ENCODE measurements at places on chromosomes 3 and 15. TPM values are rescaled to one million over a fixed set of nuclear protein-coding genes. Genes with fewer than 3 reads are reported as not detected.
A peak's percentile ranks its signal among the peaks of the same experiment; 100 is the strongest.

GRCh38 chr3:10498271-10498670 is 7.1 kb downstream of the ATP2B2 start:
- DNase-seq = no peak

- no peak for DNase-seq
Observed at GRCh38 chr15:44264148-44264547, 24.4 kb upstream of the GOLM2 start.

DNA sequence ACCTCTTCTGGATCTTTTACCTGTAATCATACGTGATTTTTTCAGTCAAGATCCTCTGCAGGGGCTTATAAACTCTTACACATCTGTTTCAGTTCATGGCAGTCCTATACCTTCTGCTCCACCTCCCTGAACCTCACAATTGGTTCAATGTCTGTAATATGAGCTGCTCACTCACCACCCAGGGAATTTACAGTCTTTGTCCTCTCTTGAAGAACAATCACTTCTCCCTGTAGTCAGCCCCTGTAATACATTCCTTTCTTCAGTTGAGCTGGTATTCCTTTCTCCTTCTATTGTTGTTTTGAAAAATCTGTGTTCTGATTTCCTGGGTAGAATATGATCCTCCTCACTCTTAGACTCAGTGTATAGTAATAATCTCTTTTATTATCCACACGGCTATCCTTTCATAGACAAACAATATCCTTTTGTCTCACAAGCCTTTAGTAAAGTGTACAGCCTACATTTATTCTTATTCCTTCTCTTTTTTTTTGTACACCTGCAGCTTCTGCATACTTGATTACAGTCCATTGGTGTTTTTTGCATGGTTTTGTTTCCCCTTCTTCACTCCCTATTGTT is 101.8 kb downstream of the NECTIN3 start:
- no peak for DNase-seq

- DNase-seq = no peak
Observed at GRCh38 chr3:134309987-134310700, 59.5 kb upstream of the RYK start.

DNA sequence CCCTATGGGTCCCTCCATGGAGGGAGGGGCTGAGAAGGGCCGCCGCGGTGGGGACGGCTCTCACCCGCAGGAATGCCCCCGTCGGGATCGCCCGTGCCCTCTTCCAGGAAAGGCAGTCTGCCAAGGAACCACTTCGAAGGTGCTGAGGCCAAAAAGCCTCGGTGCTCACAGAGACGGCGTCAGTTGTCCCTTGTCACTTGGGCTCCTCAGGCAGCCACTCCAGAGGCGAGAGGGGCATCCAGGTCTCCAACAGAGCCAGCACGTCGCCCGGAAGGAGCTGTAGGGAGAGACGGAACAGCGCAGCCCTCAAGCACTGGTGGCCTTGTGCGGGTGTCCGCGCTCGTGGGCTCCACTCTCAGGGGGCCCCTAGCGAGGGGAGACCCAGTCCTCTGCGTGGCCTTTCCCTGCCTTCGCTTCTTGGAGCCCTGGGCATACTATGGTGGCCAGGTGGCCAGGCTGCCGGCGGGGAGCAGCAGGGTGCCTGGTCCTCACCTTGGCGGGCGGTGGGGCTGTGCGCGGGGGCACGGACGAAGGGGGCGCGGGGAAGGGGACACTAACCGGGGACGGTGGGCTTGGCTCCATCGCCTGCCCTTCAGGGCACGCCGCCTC is 994 bp downstream of the MESP1 start:
- no peak for DNase-seq

DNA sequence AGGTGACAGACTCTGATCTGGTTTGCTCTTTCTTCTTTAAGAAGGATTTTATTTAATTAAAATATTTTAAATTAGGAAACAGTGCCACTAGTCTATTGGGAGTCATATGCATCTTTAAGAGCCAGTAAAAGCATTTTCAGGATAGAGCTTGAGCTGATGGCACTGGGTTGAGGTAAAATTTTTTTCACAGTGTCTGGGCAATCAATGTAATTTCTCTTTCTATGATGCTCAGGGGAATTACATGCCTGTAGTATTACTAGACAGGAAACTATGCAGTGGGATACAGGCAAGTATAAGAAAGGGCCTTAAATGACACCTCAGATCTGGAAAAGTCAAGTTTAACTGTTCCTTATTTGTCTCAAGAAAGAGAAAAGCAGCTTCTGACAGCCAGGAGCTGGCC is 76.4 kb downstream of the GAP43 start:
- DNase-seq = no peak

DNA sequence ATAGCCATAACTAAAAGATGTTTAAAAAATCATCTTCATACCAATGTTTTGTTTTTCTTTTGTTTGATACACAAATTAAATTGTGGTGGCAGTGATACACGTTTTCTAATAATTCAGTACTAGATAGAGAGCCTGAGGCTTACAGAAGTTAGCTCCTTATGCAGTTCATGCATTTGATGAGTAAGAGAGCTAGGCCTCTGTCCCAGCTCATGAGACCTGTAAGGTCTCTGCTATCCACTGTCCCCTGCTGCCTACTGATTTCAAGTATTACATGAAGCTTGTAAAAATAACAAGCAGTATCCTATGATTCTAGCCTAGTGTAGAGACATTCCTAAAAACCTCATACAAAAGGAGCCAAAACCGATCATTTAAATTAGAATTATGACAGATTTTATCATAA is 144.5 kb downstream of the MBNL1 start:
- no peak for DNase-seq

GRCh38 chr15:33515121-33515520 is 204.4 kb downstream of the RYR3 start:
- DNase-seq = no peak

DNA sequence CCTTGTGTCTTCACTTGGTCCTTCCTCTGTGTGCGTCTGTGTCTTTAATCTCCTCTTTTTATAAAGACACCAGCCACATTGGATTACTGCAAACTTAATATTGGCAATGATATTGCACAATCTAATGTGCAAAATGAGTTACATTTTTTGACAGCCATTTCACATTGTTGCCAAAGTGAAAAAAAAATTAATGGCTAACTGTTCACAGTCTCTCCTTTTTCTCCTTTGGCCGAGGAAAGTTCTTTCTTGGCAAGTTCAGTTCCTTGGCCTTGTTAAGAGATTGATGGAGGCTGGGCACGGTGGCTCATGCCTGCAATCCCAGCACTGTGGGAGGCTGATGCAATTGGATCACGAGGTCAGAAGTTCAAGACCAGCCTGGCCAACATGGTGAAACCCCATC is 62.2 kb upstream of the ZNF280D start:
- peak; percentile 41 for DNase-seq

GRCh38 chr3:26655231-26655630 is 32.7 kb downstream of the LRRC3B start:
- DNase-seq = no peak

Gene CALML4
- polyA plus RNA-seq = 6.6 TPM

Gene MYRIP
- polyA plus RNA-seq = not detected

Gene MAP6D1
- polyA plus RNA-seq = 15.7 TPM

Data from muscle of arm (tissue), 14 donors.